ENCODE measurements at places on chromosomes 16 and 17.
A peak's percentile ranks its signal among the peaks of the same experiment; 100 is the strongest.

- DNase-seq = no peak
These were observed 18.2 kb downstream of the WFDC1 start for GRCh38 chr16:84312783-84313382.

DNA sequence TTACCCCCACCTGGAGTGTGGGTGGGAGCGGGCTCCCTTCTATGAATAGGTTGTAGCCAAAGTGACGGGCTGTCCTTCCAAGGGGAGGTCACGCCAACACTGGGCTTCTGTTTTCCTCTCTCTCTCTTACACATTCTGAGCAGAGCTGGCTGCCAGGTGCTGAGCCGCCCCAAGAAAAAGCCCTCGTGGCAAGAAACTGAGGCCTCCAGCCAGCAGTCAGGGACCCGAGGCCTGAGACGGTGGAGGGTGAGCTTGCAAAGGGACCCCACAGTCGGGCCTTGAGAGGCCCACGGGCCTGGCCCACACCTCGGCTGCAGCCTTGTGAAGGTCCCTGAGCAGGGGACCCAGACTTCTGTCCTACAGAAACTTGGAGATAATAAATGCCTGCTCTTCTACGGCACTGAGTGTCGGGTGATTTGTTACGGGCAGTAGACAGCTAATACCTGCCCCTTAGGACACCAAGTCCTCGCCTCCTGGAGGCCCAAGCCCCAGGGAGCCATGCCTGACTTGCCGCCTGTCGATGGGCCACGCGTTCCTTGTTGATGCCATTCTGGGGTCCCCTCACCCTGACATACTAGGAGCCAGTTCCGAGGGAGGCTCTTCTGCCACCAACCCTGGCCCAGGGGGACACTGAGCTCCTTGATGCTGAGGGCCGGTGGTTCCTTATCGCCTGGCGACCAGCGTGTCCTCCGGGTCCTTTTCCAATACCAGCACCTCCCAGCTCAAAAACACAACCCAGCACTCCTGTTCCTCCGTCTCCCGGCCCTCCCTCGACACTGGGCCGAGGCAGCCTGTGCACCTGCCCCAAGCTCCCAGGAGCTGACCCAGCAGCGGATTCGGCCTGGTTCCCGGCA, 26.1 kb downstream of the SLC25A10 start:
- no peak for DNase-seq

- no peak for DNase-seq
These were observed at the start of gene TOM1L1 for GRCh38 chr17:54900457-54901229. TSS of gene TOM1L1 (plus strand) at chr17:54900852. CDS start at chr17:54900866, 14 bp downstream.

- DNase-seq = no peak
These were observed 8.8 kb downstream of the VPS53 start for GRCh38 chr17:705863-706262.

GRCh38 chr16:9351440-9351839, 260.0 kb downstream of the HAPSTR1 start:
- no peak for DNase-seq

- peak; percentile 50 for DNase-seq
These were observed 1.5 kb downstream of the FBRS start for GRCh38 chr16:30659507-30660423.

DNA sequence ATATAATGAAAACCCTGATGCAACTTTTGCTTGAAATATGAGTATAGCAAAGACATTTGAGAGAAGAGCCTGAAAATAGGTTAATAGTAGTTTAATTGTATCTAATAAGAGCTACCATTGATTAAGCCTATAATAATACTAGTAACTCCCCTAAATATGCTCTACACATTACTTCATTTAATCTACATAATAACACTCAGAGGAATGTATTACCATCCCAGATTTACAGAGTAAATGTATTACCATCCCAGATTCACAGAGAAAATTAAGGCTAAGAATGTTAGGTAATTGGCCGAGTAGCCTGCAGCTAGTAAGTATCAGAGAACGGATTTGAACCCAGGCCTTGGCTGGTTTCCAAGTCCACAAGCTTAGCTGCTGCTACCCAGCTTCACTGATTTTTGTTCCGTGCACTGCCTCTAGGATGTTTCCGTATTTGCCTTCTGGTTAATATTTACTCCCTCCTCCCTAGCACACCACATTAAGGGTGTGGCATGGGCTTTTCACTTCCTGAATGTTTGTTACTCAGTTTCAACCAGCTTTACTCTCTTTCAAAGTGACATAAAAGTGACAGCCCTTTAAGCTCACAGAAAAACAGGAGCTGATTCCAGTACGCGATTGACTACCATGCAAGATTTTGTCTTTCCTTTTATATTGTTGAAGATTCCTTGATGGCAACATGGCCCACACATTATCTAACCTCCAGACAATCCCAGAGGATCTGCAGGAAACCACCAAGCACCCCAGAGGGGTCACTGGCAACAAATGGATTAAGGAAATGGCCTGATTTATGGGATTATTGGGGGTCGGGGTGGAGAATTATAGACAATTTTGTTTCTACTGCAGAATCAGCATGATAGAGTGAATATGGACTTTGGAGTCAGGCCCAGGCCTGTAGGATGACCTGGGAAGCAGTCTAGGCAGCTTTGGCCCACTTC, 26.7 kb upstream of the TOX3 start:
- no peak for DNase-seq

DNA sequence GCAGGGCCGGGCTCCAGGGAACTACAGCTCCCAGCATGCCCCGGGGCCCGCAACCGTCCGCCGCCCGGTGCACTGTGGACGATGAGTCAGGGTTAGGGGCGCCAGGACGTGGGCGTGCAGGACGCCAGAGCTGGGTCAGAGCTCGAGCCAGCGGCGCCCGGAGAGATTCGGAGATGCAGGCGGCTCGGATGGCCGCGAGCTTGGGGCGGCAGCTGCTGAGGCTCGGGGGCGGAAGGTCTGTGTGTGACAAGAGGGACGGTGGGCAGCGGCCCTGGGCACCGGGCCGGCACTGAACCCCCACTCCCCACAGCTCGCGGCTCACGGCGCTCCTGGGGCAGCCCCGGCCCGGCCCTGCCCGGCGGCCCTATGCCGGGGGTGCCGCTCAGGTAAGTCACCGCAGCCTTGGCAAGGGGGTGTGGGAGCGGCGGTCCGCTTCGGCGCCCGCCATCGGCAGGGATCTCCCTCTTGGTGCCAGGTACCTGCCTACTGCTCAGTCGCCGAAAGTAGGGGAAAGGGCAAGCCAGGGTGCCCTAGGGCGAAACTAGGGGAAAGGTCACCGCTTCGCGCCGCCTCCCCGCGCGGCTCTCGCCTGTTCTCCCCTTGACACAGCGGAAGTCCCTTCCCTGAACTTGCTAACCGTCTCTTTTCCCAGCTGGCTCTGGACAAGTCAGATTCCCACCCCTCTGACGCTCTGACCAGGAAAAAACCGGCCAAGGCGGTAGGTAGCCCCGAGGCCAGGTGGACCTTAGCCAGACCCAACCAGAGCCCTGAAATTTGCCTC, at the start of the genes ACADVL and DLG4:
ACADVL (plus strand) TSS at position 127 of the 781 bp plus-strand sequence; CDS start at position 174, 47 bp downstream.
DLG4 (minus strand) TSS at position 25 of the 781 bp plus-strand sequence.
- DNase-seq = peak; percentile 61

GRCh38 chr17:40019140-40019991, 4.1 kb downstream of the CSF3 start:
- no peak for DNase-seq

DNA sequence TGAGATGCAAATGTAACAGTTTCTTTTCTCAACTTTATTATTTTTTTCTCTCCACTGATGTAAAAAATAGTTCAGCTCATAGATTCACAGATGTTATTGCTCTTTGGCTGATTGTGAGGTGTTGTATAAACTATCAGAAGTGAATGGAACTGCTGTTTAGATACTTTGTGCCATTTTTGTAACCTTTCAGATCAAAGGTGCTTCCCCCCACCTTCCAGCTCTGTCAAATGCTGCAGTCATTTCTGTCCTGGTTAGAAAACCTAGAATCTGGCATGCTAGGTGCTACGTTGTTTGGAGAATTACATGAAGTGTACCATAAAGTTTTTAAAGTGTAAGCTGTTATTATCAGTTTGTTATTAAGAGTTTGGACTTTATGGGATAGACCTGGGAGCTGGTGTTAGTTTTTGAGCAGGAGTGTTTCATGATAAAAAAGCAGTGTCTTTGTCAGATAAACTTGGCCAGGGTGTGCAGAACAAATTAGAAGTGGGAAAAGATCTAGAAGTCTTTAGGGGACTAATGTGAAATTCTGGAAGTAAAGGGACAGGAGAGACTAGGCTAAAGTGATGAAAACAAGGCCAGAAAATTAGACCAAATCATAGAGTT, 1.8 kb upstream of the WIPI1 start:
- DNase-seq = no peak

DNA sequence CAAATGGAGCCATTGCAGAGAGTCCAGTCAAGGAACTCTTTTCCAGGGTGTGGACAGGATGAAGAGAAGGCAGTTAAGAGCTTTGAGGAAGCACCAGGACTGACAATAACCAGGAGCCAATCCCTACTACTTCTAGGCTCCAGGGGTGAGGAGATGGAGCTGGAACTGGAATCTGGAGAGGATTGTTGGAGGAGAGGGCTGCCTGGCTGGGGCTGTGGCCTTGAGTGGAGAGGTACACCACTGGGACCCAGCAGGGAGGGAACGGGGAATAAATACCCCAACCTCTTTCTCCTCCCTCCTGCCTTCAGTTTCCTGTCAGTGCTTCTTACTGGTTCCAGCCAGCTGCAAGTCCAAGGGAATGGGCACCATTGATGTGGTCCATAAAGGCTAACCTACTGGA, 32.2 kb upstream of the TMEM220 start:
- no peak for DNase-seq

GRCh38 chr16:85238233-85238647, 126.0 kb upstream of the CIBAR2 start:
- DNase-seq = no peak

DNA sequence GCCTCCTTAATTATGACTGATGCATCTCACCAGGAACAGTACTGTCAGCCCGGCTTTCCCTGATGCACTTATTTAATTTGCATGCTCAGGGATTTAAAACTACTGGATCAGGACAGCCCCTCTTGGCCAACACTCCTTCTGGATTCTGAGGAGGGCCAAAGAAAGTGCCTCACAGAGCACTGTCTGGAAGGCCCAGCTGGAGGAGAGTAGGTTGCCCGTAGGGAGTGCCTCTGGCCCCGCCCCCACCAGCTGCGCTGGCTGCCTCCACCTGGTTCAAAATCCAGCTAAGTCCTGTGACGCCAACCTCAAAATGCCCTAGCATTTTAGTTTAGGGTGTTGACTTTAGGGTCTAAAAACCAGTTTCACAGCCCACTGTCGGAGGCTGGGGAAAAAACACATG, 49.4 kb upstream of the SREBF1 start:
- DNase-seq = no peak

GRCh38 chr16:56451753-56452689, 667 bp downstream of the OGFOD1 start:
- DNase-seq = no peak

- no peak for DNase-seq
These were observed 96.7 kb downstream of the TRIM37 start for GRCh38 chr17:59010026-59010425.

DNA sequence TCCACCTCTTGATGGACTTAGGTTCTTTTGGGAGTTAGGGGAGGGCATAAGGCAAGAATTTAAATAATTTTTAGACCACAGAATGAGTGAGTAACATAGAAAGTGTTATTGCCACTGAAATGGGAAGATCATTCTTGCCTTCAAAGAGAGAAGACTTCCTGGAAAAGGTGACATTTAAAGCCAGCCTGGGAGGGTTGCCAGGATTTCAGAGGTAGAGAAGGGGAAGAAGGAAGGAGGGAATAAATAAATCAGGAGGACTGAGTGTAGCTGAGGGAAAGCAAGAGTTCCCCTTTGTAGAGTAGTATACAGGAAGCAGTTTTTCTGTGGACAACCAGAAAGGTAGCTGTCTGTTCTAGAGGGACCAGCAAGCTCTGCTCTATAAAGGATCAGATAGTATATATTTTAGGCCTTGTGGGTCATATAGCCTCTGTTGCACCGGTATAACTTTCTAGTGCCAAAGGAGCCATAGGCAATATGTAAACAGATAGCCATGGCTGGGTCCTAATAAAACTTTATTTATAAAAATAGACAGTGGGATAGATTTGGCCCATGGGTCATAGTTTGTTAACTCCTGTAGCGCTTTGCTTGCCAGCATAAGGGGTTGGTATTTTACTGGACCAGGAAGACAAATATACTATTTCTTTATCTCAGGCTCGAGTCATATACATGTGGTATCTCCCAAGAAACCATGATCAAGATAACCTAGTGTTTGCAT, 147.2 kb upstream of the CACNG5 start:
- no peak for DNase-seq

DNA sequence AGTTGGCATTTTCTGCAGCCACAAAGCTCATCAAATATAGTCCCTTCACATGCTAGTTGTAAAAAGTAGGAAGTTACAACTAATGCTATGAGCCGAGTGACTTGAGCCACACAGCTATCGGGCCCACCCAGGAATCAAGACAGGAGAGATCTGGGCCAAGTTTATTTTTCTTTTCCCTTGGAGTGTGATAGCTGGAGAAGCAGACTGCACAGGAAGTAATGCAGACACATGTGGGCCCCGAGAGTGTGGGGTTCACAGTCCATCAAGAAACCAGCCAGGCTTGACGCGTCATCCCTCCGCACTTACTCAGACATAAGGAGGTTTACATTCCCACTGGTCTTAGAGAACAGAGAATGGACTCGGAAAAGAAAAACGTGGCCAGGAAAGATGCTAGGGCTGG, 403.1 kb upstream of the CDH11 start:
- no peak for DNase-seq

DNA sequence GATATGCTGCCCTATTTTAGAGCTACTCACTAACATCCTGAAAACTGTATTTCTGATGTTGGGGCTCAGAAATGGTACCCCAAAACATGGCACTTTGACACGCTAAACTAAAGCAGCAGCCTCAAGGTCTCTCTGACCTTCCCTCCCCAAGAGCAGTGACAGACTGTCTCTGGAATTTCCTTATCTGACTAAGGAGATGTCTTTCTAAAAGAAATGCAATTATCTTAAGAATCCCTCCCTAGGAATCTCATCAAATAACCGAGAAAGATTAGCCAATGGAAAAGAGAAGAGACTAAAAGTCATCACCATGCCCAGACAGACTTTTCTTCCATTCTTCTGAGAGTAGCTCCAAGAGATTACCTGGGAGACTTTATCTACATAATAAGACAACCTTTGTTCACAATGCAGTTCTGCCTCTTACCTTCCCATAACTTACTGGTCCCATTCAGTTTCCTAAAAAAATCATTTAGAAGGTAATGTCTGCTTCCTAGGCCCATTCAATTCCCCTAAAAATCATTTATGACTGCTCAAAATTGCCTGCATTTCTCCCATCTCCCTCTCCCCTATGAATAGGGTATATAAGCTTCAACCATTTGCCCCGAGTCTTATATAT, 123.9 kb downstream of the CPPED1 start:
- DNase-seq = no peak

DNA sequence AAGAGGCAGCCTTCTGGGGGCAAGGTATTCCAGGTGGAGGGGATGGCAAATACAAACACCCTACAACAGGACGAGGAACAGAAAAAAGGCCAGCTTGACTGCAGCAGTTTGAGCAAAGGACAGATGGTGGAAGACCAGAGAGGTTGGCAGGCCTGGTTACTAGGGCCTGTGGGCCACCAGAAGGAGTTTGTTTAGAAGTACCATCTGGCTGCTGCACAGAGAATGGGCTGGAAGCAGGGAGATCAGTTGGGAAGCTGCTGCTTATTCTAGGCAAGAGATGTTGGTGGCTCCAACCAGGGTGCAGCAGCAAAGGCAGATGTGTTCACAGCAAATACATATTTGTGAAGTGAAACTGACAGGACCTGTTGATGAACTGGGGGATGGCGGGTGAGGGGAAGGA, 2.9 kb upstream of the YPEL2 start:
- no peak for DNase-seq
